Dermis blood vessel endothelial cell (primary cell): ENCODE measurements at places on chromosomes 1 and 21. TPM values are rescaled to one million over a fixed set of nuclear protein-coding genes. Genes with fewer than 3 reads are reported as not detected.

FGR gene
- 0.74 and 1.2 TPM in 2 replicates for total RNA-seq

SLC44A3 gene
- 2.9 and 3.0 TPM in 2 replicates for total RNA-seq

CD48 gene
- not detected in 2 replicates for total RNA-seq

L1TD1 gene
- total RNA-seq = not detected in 2 replicates

GJB5 gene
- 0.17 TPM in 1 of 2 replicates, not detected in the other for total RNA-seq

OPTC gene
- total RNA-seq = not detected in 2 replicates

CATSPERE gene
- total RNA-seq = 0.42 and 1.4 TPM in 2 replicates
